ENCODE measurements at places on chromosomes 7 and 10.

DNA sequence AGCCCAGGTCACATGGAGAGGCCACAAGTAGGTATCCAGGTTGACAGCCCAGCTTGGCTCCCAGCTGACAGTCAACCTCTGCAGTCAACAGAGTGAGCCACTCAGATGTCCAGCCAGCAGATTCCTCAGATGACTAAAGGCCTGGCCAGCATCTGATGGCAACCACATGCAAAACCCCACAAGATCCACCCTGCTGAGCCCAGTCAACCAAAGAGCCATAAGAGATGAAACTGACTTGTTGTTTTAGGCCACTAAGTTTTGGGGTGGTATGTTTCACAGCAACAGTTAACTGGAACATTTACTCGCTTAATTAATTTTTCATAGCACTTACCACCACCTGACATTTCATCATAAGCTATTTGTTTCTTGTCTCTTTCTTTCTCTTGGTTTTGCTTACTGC is 107.3 kb upstream of the KDM7A start:
- DNase-seq: no peak

GRCh38 chr10:62183442-62183841 is 85.2 kb downstream of the RTKN2 start:
- no peak for DNase-seq

DNA sequence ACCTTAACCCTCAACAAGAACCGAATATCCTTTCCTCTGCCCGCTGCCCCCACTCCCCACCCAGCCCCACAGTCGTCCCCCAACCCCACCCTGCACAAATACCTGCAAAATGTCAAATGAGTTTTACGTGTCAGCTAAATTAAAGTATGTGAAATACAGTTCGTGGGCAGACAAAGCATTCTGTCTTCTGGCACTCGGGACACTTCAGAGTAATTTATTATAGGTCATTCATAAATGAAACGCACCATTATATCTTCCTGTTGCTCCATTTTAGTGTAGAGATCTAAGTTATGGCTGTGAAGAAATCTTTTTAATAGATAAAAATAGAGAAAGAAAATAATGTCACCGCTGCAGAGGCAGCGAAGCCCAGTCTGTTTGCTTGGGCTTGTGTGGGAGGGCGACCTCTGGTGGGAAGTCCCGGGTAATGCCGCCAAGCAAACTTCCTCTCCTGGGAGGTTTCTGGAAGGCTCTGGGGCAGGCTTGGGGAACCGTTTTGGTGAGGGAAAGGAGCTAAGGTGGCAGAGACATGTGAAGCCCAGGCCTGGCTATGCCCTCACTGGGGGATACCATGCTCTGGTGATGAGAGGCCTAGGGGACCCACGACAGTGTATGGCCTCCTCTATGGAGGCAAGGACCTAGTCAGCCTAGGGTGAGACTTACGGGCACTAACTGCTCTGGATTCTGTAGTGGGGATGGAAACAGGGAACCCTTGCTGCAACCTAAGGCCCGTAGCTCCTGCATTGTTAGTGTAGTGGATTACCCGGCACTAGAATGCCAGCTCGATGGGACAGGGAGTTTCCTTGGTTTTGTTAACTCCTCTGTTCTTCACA is 604.9 kb downstream of the LRMDA start:
- peak; percentile 69 for DNase-seq

DNA sequence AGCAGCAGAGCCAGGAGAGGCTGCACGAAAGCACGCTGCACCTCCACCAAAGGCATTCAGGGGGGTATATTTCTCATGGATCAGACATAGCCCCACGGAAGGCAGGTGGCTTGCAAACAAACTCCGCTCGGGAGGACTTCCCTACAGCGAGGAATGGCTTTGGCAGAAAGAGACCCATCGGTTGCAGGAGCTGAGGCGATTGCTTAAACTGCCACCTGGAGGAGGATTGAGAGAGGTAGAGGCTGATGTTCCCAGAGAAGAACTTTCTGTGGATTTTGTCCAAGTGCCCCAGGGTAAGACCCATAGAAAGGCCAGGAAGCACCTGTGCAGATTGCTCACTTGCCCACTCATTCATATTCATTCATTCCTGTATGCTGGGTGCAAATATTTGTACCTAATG is 89.1 kb downstream of the NEUROD6 start:
- DNase-seq: peak; percentile 29

DNA sequence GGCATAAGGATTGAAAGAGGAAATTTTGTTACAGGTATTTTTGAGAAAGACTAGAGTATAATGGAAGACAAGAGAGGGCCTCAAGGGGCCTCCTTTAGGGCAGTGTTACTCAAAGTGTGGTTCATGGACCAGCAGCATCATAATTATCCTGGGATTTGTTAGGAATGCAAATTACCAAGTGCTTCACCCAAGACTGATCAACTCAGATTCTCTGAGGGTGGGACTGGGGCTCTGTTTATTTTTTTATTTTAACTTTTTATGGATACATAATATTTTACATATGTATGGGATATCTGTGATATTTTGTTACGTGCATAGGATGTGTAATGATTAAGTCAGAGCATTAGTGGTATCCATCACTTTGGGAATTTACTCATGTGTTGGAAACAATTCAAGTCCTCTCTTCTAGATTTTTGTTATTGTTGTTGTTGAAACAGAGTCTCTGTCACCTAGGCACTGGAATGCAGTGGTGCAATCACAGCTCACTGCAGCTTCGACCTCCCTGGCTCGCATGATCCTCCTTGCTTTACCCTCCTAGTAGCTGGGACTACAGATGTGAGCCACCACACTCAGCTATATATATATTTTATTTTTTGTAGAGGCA is 2.2 kb upstream of the KCTD7 start:
- DNase-seq: no peak

DNA sequence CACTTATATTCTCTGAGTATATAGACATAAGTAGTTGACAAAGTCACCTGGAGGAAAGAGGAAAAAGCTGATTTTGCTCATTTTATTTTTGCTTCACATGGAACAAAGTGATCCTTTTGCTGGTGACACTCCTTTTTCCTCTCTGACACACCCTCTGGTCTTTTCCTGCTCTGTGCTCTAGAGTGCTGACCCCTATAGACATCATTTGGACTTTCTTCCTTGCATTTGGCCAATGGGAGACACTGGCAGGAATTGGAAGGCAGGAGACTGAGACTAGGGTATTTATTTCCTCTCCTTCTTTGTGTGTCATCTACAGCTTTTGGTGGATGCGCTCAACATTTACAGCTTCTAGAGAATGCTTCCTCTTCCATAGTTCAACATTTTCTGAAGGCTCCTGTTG is 1078.1 kb downstream of the SORCS1 start:
- DNase-seq: no peak

GRCh38 chr10:70756700-70757360 is 28.3 kb downstream of the TBATA start:
- DNase-seq: no peak

DNA sequence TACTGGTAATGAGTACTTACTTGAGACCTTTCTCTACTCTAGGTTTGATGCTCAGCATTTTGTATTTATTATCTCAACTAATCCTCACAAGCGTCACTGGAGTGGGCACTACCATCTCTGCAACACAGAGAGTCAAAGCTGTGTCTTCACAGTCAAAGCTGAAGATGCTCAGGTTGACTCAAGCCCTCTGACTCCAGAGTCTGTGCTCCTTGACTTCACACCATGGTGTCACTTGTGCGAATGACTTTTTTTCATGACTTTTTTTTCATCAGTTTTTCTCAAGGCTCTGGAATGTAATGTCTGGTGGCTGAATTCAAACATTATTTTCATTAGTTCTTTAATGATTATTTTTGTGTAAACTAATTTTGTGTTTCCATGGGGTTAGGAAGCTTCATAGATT is 30.4 kb upstream of the TARP start:
- no peak for DNase-seq

DNA sequence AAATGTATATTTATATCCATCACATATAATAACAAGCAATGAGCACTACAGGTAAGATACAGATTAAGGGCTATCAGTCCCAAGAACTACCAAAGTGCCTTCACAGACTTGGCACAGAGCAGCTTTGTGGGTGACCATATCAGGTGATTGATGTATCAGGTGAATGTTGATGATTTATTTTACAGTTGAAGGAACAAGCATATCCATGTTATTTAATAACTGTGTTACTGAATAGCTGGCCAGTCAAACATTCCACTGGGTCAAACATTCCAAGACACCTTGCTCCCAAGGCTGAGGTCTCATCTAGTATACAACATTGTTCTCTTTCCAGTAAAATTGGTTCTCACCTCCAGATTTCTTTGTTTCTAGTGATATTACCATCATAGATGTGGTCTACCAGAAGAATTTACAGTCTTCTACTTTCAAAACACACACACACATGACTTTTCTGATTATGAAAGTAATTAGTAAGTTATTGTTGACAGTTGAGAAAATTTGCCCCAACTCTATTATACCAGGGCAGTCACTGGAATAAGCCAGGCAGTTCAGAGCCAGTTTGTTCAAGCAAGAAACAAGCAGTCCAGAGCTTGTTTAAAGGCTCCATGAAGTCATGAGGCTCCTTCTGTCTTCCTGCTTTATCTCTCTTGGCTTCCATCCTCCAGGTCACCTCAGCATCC is 68.2 kb downstream of the ELAPOR2 start:
- no peak for DNase-seq

- DNase-seq: peak; percentile 18
Measured at GRCh38 chr7:27745064-27745583, 5.2 kb downstream of the TAX1BP1 start.

GRCh38 chr7:132450188-132450587 is 126.1 kb downstream of the PLXNA4 start:
- no peak for DNase-seq

- peak; percentile 75 for DNase-seq
Measured at GRCh38 chr7:151167197-151167961, at the start of gene GBX1. GBX1 (minus strand) TSS chr7:151167694; CDS start chr7:151167548, 146 bp downstream.

DNA sequence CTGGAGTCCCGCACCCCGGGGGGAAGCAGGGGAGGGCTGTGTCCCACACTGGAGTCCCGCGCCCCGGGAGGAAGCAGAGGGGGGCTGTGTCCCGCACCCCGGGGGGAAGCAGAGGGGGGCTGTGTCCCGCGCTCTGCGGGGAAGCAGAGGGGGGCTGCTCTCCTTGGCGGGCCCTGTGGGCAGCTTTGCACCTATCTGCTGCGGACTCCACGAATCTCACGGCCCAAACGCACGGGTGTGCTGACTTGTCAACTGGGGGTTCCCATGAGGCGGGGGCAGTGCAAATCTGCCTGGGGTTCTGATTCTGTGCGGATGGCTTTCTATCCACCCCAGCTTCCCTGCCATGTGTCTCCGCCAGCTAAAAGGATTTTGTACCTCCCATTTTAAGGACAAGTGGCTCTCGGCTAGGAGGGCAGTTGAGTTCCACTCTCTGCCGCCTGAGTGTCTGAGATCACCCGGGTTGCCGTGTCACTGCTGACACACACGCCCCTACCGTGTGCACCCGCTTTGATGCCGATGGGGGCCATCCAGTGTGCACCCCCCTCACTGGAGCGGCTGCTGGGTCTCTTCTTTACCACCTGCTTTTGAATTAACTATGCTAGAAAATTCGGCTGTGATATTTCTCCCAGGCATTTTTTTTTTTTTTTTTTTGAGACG is 20.5 kb downstream of the GPER1 start:
- no peak for DNase-seq

DNA sequence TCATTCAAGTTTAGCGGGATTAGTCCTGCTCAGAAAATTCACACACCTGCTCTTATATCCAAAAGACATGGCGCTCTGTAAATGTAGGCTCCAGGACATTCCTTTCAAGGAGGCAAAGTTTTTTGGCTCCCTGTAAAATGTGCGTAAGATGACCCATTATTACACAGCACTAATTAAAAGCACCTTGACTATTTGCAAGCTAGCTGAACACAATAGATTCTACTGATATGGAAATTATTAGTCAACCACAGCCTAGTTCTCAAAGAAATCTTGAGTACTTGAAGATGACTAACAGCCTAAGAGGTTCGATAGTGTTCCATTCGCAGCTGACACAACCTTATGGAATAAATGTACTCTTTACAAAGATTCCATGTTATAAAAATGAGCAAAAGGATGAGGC is 175.2 kb downstream of the BMPER start:
- no peak for DNase-seq

- DNase-seq: no peak
Measured at GRCh38 chr7:24784277-24784676, 27.0 kb upstream of the GSDME start.

DNA sequence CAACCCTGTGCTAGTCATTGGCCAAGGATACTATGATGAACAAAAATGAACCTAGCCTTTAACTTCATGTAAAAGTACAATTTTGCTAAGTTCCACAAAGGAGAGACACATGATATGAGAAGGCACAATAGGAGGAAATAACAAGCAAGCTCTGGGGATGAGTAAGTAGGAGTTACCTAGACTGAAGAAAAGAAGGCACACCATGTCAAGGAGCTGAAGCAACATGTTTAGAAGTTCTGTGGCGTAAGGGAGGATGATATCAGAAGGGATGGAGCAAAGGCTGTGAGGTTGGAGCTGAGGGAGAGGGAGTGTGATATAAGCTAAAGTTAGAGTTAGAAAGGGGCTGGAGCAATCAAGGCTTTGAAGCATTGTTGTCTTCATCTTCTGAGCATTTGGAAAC is 25.6 kb downstream of the KIFBP start:
- no peak for DNase-seq

- DNase-seq: no peak
Measured at GRCh38 chr7:126637538-126637937, 615.2 kb downstream of the GRM8 start.

DNA sequence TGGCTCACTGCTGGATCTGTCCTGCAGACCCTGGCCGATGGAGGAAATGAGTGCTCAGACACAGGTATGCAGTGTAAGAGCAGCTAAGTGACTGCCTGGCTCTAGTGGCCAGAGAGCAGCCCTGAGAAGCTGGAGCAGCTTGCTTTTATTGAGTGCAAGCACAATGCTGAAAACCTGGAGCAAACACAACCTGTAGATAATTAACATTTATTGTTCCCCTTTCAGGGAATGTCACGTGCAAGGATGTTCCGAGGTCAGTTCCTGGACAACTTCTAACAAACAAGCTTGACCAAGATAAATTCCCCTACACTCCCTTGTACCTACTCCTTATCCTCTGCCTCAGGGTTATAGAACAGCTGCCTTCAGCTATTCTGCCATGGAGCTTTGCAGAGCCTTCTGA is 31.3 kb downstream of the DDC start:
- no peak for DNase-seq

GRCh38 chr7:46099076-46099475 is 178.0 kb upstream of the IGFBP3 start:
- no peak for DNase-seq

DNA sequence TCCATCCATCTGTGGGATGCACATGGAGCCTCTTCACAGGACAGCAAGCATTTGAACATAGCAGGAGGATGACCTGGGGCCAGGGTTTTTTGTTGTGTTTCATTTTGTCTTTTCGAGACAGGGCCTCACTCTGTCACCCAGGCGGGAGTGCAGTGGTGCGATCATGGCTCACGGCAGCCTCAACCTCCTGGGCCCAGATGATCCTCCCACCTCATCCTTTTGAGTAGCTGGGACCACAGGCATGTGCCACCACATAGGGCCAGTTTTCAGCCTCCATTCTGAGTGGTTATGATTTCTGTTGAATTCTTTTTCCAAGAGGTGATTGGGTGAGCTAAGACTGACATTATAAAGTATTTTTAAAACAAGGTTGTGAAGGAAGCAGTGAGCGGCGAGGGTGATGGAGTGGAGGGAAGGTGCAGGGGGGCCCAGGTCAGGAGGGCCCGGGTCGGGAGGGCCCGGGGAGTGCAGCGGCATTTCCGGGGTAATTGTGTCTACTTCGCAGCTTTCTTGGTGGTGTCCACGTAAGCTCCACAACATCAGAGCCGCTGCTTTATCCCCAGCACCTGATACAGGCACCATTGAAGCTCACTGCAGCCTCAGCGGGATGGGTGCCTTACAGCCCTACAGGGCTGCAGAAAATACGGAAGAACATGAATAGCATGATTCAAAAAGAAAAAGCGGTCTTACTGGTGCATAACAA is 12.0 kb upstream of the LARP4B start:
- DNase-seq: no peak

- no peak for DNase-seq
Measured at GRCh38 chr7:114622221-114622620, 207.6 kb downstream of the FOXP2 start.
